ENCODE measurements at places on chromosomes 5 and 9.

DNA sequence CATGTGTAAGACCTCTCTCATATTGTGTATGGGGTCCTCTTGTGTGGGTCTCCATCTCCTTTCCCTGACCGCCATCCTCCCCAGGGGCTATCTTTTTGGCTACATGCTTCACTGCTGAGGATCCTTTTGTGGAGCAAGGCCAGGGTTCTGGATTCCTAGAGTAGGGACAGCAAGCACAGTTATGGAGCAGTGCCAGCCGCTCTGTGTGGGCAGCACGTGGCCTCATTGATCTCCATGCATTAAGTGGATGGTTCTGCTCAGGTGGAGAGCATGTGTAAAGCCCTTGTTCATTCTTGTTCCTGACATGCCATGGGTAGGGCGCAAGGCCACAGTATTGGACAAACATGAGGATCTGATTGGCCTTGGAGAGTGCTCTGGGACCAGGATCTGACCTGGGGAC, 8.9 kb downstream of the PHF2 start:
- DNase-seq, result no peak

DNA sequence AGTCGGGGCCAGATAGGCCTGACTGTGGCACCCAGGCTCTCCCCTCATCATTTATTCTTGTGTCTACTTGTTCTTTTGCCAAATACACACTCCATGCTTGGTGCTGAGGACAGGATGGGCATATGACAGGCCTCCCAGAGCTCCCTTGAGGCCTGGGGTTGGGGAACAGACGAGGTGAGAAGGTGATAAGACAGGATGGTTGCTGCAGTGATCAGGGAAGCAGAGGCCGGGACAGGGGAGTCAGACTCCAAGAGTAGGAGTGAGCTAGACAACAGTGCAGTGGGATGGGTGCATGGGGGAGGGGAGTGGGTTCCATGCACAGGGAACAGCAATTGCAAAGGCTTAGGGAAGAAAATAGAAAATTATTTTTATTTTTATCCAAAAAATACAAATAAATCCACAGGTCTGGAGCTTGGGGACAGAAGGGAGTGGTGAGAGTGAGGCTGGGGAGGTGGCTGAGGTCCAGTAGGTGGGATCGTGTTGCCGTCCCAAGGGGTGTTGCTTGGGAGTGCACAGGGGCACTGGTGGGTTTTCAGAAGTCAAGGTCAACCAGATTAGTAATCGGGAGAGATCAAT, 3.4 kb upstream of the AMBP start:
- no peak for DNase-seq

- no peak for DNase-seq
Observed at GRCh38 chr5:143379606-143380005, 23.9 kb downstream of the NR3C1 start.

DNA sequence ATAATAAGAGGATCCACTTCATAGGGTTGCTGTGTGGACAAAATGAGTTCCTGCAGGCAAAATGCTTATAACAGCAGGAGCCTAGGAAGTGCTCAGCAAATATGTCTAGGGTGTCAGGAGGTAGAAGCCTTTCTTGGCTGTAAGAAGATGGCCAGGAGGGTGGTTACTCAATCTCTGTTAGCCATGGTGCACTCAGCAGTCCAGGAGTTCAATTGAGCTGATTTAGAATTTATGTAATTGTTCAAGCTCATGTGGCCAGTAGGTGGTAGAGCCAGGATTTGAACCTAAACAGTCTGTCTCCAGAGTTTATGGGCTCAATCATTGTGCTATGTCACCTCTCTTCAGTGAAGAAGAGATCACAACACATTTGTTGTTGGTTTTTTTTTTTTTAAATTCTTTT, 381.2 kb downstream of the KIF4B start:
- no peak for DNase-seq

DNA sequence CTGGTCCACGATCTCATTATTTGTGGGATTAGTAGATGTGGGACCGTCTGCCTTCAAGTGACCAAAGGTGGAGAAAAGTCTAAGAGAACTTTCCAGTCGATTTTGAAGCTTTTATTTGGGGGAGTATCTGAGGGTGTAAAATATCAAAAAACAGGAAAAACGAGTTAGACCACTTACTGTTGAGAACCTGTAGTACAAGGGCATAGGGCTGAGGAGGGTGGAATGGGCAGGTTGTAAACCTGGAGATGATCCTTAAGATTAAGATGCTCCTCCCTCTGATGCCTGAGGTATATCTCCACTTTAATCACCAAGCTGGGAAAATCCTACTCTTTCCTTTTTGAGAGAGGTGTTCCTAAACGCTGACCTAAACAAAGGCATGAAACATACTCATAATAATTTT, 32.0 kb upstream of the GTF2H2C start:
- no peak for DNase-seq

- DNase-seq, result no peak
Observed at GRCh38 chr9:88816141-88816540, 175.1 kb upstream of the S1PR3 start.

DNA sequence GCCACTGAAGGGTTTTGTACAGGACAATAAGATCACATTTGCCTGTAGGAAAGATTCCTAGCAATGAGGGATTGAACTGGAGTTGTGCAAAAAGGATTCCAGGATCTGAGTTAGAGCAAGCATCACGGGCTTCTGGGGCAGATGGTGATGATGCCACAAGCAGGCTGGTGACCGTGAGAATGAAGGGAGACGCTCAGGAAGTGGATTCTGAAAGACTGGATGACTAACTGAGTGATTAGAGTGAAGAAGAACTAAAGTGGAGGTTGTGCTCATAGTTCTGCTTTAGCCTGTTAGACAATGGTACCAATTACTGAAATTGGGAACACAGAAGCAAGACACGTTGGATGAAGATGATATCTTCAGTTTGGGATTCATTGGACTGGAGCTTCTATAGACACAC, 168.2 kb downstream of the CD180 start:
- DNase-seq, result no peak

DNA sequence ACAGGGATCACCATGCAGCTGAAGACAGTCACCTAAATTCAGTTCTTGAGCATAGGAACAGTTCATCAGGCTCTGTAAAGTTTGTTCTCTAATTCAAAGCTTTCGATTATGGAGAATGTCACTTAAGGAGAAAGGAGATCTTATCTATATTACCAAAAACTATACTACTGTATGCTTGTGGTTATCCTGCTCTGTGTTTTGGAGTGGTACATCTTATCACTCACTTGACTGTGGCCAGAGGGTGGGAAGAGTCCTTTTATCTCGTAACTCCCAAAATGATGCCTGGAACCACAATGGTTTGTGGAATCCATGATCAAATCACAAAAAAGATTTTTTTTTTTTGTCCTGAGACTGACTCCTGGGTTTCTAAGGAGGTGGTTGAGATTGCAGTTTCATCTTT, 230.7 kb downstream of the COMMD10 start:
- DNase-seq, result no peak

GRCh38 chr9:137354153-137354844, 52.2 kb upstream of the NRARP start:
- no peak for DNase-seq

DNA sequence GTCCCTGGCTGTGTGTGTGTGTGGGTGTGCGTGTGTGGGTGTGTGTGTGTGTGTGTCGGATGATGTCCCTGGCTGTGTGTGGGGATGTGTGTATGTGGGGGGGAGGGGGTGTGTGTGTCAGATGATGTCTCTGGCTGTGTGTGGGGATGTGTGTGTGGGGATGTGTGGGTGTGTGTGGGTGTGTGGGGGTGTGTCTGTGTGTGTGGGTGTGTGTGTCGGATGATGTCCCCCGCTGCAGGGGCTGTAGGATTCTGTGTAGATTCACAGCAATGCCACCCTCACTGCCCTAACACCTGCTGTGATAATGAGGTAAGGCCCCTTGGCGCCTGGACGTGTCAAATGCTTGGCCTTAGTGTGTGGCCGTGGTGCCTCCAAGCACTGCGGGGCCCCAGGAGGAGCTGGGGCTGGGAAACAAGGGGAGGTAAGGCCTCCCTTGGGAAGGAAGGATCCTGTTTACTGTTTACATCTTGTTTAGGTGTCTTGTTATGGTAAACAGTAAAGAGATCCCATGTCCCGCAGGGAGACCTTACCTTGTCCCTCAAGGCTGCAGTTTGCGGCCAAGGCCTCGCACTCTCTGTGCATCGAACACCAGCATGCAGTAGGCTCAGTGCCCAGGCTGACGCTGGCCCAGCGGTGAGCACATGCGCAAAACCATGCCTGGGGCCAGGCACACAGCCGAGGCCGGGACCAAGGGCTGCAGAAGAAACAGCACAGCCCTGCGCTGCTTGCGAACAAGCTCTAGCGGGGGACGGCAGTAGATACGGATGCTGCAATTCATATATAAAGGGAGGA, 24.1 kb downstream of the AHRR start:
- DNase-seq, result no peak

- DNase-seq, result no peak
Observed at GRCh38 chr5:38450627-38451026, 105.8 kb downstream of the LIFR start.

- DNase-seq, result peak; percentile 76
Observed at GRCh38 chr5:137731176-137731575, 4.7 kb downstream of the KLHL3 start.

DNA sequence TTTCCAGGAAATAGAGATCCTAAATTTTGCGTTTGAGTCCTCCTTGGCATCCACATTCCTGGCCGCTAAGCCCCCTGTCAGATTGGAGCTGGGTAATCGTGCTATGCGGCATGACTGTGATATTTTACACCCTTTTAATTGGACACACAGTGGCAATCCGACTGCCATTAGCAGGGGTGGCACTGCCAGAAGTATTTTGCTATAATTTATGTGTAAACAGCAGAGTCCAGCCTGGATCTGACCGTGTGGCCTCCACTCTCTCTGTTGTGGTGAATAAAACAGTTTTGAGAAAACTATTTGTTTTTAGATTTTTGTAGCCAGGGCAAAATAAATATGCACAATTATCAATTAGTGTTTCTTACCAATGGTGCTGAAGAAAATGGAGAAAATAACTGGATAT, 281.0 kb upstream of the IRX2 start:
- no peak for DNase-seq

GRCh38 chr9:77997611-77998284, 33.9 kb downstream of the GNAQ start:
- no peak for DNase-seq

- no peak for DNase-seq
Observed at GRCh38 chr9:68793605-68794343, 88.7 kb downstream of the PIP5K1B start.

DNA sequence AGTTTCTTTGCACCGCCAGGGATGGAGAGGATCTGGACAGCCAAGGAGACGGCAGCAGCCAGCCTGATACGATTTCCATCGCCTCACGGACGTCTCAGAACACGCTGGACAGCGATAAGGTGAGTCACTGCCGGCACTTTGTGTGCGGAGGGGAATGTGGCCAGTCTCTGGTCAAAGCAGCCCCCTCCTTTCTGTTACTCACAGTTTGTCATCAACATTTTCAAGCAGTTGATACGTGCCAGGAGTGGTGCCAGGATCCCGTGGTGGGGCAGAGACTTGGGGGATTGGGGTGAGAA, 175.1 kb upstream of the OTULINL start:
- DNase-seq, result peak; percentile 28

GRCh38 chr9:98031935-98032334, 24.6 kb upstream of the NANS start:
- DNase-seq, result peak; percentile 14

GRCh38 chr9:89891591-89892304, 286.9 kb downstream of the GADD45G start:
- DNase-seq, result peak; percentile 29

- DNase-seq, result no peak
Observed at GRCh38 chr9:125492719-125493118, 214.3 kb downstream of the MAPKAP1 start.

DNA sequence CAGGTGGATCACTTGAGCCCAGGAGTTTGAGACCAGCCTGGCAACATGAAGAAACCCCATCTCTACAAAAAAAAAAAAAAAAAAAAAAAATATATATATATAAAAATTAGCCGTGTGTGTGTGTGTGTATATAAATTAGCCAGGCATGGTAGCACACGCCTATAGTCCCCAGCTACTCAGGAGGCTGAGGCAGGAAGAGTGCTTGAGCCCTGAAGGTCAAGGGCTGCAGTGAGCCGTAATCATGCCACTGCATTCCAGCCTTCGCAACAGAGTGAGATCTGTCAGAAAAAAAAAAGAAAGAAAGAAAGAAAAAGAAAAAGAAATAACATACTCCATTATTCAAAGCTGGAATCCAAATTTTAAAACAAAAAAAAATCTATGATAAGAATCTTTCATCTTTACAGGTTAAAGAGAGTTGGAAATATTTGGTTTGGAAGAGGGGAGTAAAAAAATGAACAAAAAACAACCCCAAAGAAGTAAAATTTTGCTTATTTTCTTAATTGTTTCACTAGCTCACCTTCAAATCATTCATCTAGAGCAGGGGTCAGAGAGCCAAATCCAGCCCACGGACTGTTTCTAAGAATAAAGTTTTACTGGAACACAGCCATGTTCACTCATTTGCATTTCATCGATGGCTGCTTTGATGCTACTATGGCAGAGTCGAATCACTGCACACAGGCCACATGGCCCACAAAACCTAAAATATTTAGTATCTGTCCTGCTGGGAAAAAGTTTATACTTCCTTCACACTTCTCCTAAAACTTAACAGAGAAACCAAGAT, 109.9 kb downstream of the DROSHA start:
- no peak for DNase-seq

DNA sequence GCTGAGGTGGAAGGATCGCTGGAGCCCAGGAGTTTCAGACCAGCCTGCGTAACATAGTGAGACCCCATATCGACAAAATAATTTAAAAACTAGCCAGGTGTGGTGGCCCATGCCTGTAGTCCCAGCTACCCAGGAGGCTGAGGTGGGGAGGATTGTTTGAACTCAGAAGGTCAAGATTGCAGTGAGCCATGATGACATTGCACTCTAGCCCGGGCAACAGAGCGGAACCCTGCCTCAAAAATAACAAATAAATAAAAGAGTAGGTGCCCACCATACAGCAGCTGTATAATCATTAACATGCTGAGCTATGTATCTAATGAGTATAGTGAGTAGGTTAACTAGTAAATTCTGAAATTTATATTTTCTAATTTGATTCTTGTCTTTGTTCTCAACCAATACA, 11.0 kb upstream of the ATP6V0E1 start:
- no peak for DNase-seq

GRCh38 chr5:124583469-124584350, 162.7 kb downstream of the ZNF608 start:
- DNase-seq, result peak; percentile 68

DNA sequence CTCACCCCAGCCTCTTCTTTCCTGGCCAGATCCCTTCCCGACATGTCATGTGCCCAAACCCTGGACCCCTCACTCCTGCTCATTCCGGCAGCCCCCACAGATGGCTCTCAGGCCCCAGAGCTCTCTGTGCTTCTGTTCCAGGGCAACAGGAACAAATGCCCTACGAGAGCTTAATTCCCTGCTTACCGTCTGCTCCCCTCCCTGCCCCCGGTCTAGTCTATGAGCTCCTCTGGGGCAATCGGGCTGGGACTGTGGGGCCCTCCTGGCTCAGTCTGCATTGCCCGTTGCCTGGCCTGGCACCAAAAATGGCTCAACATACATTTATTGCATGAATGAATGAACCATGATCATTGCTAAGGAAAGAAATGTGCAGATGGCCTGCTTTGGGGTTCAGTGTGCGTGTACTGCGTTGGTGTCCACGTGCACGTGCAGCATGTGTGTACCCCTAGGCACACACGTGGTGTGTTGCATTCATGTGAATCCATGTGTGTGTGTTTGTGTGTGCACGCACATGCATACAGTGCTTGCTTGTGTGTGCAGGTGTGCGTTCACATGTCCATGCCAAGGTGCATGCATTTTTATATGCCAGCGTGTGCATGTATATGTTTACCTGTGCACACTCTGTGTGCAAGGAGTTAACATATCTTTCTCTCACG, 201.2 kb upstream of the IER5L start:
- DNase-seq, result no peak

- DNase-seq, result no peak
Observed at GRCh38 chr5:179281694-179282093, 63.6 kb downstream of the ADAMTS2 start.

GRCh38 chr5:56099346-56099745, 104.6 kb upstream of the IL6ST start:
- DNase-seq, result peak; percentile 96

All from fibroblast of gingiva (primary cell).